ENCODE measurements at places on chromosomes 6 and 20.
A peak's percentile ranks its signal among the peaks of the same experiment; 100 is the strongest.

DNA sequence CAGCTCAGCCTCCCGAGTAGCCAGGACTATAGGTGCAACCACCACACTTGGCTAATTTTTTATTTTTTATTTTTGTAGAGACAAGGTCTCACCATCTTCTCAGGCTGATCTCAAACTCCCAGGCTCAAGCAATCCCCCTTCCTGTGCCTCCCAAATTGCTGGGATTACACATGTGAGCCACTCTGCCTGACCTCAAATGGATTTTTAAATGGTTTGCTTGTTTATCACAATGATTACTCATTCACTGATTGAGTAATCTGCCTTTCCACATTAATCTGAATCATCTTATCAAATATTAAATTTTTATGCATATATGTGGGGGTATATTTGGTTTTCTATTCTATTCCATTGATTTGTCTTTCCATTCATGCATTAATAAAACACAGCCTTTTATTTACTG is 9.4 kb upstream of the KHDC1L start:
- no peak for DNase-seq

DNA sequence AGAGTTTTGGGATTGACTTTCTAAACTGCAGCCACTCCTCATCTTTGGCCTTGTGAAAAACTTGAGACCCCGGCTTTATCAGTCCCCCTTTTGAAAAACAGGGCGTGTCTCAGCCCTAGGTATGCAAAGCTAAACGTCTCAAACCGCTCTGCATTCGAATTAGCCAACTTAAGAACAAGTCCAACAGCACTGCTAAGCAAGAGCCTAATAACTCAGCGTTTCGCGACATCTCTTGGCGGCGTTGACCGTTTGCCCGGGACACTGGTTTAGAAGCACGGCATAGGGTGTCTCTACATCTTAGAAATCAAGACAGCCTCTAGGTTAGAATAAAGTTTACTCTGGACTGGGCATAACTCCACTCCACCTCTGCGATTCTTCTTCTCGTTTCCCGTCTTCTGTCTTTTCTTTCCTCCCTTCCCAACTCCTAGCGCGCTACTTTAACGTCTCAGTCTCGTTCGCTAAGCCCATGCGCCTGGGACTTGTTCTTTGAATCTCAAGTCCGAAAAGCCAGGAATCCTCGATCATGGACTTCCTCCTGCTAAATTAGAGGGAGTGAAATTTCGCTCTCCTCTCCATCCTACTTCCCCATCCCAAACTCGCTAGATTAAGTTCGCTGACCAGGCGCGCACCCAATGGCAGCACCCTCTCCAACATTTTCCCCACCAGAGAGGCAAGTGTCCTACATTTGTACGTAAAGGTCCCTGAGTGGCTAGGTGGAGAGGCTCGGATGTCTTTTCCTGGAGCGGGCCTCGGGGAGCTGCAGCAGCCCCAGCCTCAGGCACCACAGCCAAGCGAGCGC is 10.5 kb upstream of the TFAP2A start:
- no peak for DNase-seq

DNA sequence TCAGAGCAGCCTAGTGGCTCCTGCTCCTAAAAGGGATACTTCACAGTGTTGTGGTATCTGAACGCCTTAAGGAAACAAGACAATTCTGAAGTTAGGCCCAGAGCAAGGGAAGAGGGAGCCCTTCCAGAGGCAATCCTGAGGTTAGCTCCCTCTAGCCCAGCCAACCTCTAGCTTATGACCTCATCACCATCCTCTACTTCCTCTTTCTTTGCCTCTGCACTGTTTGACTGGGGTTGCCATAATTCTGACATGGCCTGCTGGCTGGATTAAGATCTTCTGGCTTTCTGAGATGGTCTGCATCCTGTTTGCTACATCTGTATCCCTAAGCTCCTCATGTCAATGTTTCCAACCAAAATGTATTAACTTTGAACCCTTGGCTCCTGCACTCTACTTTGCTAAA is 23.3 kb upstream of the BMP2 start:
- no peak for DNase-seq

DNA sequence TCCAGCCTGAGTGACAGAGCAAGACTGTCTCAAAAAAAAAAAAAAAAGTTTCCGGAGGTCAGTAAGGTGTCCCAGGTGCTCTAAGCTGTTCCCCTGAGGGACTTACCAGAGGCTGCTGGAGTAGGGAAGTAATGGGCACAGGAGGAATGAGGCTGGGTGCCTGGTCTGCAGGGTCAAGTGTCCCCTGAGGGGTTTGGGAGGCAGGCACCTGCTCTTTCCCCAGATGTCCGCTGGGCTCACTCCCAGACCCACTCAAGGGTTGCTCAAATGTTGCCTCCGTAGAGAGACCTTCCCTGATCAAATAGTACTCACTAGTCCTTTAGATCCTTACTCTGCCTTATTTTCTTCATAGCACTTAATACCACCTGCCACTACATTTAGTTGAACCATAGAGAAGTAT is 5.4 kb upstream of the MAPK13 start:
- no peak for DNase-seq

GRCh38 chr6:29845405-29846006 is 17.9 kb downstream of the HLA-G start:
- DNase-seq, result peak; percentile 57

DNA sequence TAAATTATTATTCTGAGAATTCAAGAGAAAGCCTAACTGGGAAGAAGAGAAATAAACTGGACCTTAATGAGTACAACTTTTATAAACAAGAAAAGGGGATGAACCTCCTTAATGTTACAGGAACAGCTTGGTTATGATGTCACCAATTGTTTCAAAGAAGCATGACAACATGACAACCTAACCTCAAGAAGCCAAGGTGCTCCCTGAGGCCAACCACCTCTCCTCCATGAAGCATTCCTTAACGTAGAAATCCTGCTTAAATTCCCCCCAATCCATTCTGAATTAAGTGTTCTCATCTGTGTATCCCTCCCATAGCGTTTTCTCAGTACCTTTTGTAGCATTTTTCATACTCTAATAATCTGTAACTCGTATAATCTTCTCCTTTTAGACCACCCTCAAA is 1.7 kb downstream of the HBS1L start:
- DNase-seq, result no peak

- DNase-seq, result no peak
Measured at GRCh38 chr20:19099596-19100545, 112.6 kb upstream of the SLC24A3 start.

- DNase-seq, result peak; percentile 44
Measured at GRCh38 chr6:4647414-4648365, 128.5 kb upstream of the CDYL start.

DNA sequence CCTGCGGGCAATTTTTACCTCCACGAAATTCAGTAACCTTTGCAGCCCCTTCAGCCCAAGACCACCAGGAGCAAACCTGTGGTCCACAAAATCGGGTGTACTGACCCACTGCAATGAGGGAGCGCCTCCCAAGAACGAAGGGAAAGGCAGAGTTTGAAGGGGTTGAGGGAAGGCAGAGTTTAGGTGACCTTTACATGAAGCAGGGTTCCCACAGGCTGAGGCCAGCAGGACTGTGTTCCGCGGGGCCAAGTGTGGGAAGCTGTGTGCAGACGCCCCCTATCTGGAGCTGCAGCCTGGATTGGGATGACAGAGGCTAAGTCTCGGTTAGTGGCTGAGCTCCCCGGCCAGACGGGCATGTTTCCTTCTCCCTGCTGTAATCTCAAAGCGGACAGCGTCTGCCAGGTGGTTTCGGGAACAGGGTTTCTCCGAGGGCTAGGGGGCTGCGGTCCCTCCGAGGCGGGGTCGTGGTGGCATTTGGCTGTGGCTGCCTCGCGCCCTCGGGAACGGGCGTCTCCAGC is 826 bp upstream of the PYGB start:
- DNase-seq, result peak; percentile 24

DNA sequence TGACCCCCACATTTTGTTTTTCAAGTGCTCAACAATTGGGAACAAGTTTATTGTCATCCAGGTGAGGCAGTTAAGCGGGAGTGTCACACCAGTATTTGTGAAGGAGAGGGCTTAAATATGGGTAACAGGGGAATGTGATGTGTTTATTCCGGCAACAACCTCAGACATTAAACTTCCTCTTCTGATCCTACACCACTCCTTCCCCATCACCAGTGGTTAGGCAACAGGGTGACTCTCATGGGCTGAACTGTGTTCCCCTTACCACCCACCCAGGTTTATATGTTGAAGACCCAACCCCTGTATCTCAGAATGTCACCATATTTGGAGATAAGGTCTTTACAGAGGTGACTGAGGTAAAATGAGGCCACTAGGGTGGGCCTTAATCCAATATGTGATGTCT is 52.1 kb upstream of the RNF182 start:
- no peak for DNase-seq

- DNase-seq, result no peak
Measured at GRCh38 chr6:129890164-129890563, 29.0 kb upstream of the TMEM244 start.

DNA sequence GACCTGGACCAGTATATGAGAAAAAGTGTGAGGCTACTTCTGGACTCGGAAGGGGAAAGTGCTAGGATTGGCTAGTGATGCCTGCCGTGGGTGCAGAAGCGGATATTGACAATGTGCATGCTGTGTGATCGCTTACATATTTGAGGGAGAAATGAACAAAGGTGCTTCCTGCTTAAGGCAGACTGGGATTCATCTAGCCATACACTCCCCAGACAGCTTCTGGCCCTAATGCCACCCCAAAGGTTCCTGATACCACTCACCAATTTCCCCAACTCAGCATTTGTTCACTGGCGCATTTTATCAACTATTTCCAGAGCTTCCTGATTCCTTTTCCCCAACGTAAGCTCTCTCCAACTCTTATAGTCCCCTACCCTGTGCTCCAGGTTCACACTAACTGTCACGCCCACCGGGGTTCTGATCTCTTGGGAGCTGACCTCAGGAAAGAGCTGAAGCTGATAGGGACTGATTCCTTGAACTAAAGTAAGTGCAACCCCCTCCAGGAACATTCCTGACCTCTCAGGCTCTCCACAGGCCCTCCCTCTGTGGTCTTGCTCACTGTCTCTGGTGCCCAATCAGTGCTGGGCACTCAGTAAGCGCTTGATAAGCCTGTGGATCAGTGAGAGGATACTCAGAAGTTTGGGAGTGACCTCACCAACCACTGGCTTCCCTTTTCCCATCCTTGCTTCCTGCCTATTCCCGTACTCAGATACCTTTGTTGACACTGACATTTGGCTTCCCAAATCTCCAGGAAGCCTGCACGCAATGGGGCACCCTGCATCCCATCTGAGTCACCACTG is 73.3 kb downstream of the MRPL14 start:
- no peak for DNase-seq

DNA sequence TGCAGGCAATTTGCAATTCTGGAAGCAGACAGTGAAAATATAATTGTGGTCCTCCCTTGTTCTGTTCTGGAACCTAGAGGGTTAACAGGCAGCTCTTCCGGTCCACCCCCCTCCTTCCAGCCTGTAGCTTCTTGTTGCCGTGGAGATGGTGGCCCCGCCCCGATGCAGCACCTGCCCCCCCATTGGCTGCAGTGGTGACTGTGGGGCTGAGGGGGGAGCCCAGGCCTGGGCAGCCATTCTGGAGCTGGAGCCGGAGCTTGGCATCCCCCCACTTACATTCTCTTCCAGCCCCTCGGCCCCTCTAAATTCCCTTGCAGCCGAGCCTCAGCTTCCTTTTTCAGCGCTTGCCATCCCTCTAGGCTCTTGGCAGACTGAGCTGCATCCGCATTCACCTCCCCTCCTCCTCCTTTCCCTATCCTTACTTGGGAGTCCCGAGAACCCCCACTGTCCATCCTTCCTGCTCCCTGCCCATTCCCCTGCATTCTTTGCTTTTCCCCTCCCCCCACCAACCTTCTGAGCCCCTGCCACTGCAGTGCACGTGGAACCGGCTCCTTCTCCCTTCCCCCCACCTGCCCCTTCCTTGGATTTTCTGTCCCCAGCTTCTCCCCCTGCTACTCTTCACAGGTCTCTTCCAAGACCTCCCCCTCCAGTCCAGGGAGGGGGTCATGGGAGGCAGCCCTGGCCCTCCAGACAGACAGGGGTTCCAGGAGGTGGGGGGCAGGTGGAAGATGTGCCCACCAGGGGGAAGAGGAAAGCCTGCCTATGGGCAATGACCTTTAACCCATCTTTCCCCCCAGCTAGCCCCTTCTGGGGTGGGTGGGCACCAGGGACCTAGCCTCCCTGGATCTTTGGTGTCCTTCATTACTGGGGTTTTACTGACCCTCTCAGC is 11.4 kb downstream of the SYNGAP1 start:
- DNase-seq, result peak; percentile 79

- DNase-seq, result no peak
Measured at GRCh38 chr6:125918230-125918629, 38.3 kb upstream of the HINT3 start.

DNA sequence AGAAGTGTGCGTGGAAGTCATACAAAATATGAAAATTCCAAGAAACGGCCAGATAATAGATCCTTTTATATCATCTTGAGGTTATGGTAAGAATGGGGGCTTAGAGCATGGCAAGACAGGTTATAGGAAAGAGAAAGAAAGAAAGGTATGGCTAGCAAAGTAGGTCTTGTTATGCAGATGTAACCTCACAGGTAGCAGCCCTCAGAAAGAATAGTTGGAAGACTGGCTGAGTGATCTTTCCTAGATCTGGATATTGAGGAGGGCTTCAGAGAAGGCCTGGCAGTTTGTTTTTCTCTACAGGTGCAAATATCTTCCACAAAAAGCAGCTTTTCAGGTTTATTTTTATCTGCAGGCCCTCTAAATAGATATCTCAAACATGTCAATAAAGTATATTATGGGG is 679.5 kb downstream of the KHDRBS2 start:
- no peak for DNase-seq

DNA sequence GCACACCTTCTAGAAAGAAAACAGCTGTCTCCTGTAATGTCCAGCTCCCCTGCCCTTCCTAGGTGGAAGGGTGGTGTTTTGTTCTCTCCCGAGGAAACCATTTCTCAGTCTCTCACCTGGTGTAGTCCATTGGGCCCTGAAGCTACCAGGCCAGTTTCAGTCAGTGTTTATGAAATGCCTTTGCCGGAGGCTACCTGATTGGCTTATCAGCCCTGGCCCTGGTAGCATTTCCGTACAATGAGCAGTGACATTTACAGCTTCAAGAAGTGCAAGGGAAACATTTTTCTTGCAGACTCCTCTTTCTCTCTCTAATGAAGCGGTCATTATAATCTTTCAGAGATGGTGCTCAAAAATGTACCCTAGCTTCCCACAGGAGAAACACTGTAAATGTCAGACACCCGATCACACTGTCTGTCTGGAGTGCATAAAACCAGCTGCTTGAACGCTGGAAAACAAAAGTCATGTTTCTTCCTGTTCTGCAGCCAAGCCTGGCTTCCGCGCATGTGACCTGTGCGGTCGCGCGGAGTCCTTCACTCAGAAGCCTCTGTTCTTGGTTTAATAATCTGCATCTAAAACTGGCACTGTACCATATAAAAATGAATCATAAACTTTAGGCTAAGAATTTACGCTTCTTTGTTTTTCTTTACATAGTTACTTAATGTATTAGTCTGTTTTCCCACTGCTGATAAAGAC is 28.4 kb upstream of the SAYSD1 start:
- DNase-seq, result no peak

GRCh38 chr6:73614802-73615201 is 39.0 kb downstream of the SLC17A5 start:
- DNase-seq, result no peak

- DNase-seq, result no peak
Measured at GRCh38 chr6:134080171-134080795, 27.9 kb upstream of the SLC2A12 start.

GRCh38 chr20:9119776-9120175 is 50.9 kb downstream of the PLCB4 start:
- no peak for DNase-seq

All from stimulated activated CD4-positive, alpha-beta T cell treated with anti-CD3 and anti-CD28 coated beads, Interleukin-2, amount 100 ng/mL, for 24 hours (primary cell).